ENCODE measurements at places on chromosomes 11 and 22.

DNA sequence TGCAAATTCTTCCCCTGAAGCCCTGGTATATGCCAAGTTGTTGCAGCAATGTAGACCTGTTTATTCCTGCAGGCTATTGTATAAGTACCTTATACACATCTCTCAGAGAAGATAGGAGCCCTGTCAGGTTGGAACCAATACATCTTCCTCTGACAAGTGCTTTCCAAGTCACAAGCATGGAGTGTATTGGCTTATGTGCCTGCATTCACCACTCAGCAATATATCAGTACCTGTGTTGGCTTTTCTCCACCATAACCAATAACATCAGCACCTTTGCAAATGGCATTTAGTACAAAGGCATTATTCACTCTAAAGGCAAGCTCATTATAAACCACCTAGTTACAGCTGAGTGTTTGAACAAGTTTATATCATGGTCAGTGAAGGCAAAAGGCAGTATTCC is 611.7 kb upstream of the CNTN5 start:
- no peak for DNase-seq

GRCh38 chr22:36916034-36916433 is 2.6 kb downstream of the CSF2RB start:
- DNase-seq = no peak

DNA sequence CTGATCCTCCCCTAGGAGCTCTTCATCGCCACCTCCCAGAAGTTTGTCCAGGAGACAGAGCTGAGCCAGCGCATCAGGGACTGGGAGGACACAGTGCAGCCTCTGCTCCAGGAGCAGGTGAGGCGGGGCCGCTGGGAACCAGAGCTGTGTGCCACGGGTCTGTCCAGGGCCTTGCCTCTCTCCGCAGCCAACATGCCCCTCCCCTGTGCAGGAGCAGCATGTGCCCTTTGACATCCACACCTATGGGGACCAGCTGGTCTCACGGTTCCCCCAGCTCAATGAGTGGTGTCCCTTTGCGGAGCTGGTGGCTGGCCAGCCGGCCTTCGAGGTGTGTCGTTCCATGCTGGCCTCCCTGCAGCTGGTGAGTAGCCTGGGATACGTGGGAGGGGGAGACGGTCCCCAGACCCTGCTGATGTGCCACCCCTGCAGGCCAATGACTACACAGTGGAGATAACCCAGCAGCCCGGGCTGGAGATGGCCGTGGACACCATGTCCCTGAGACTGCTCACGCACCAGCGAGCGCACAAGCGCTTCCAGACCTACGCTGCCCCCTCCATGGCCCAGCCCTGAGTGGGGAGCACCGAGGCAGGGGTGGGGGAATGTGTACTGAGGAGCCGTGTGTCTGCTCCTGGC is 2.5 kb downstream of the SCO2 start:
- DNase-seq = no peak

DNA sequence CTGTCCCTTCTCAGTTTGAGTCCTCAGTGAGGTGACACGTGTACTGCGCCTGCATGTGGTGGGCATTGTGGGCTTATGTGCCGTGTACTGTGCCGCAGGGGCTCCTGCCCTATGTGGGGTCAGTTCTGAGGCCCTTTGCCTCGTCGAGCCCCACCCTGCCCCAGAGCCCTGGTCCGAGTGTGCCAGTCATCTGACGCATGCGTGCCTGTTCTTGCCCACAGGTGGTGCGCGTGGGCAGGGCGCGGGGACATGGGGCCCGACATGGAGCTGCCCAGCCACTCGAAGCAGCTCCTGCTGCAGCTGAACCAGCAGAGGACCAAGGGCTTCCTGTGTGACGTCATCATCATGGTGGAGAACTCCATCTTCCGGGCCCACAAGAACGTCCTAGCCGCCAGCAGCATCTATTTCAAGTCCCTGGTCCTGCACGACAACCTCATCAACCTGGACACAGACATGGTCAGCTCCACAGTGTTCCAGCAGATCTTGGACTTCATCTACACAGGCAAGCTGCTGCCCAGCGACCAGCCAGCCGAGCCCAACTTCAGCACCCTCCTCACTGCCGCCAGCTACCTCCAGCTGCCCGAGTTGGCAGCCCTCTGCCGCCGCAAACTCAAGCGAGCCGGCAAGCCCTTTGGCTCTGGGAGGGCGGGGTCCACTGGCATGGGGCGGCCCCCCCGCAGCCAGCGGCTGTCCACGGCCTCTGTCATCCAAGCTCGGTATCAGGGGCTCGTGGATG is 22.3 kb upstream of the TMEM191C start:
- no peak for DNase-seq

GRCh38 chr11:9688716-9689511 is 25.0 kb downstream of the SWAP70 start:
- DNase-seq = no peak

DNA sequence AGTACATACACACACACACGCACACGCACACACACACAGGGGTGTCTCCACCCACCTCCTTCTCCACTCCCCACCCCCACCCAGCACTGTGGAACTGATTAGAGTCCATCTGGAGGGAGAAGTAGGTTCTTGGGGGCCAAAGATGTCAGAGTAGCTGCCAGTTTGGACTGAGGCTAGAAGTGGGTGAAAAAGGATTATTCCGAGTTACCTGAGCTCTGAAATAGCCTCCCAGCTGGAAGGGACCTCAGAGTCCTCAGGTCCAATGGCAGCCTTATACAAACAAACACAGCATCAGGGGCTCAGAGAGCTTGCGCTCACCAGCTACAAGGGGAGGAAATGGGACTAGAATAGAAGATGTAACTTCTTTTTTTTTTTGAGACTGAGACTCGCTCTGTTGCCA is 20.8 kb downstream of the IL10RA start:
- no peak for DNase-seq

- DNase-seq = no peak
Measured at GRCh38 chr11:113387605-113388211, at the start of gene ANKK1. Gene ANKK1 (plus strand): TSS chr11:113387779. CDS start chr11:113387885, 106 bp downstream.

- no peak for DNase-seq
Measured at GRCh38 chr11:2088746-2089535, 50.2 kb downstream of the IGF2 start.

GRCh38 chr11:68014157-68014946 is 4.2 kb downstream of the ALDH3B1 start:
- no peak for DNase-seq

- no peak for DNase-seq
Measured at GRCh38 chr11:132082566-132082965, 712.2 kb downstream of the NTM start.

GRCh38 chr22:20863366-20863765 is 4.6 kb downstream of the SNAP29 start:
- DNase-seq = no peak

DNA sequence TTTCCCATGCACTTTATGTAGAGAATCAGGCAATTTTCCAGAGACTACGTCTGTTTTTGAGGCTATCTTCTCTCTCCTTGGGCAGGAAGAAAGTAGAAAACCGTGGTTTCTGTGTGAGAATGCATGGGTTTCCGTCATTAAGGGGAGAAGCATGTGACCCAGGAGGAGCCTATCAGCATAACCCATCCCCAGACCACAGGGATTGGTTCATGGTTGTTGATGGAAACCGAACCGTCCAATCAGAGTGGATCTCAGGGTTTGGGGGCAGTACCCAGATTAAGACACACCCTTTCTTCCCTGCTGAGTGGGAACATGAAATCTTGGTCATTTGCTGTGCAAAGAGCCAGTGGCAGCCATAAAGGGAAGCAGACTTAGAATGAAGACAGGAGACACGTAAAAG is 517.8 kb downstream of the MN1 start:
- no peak for DNase-seq

DNA sequence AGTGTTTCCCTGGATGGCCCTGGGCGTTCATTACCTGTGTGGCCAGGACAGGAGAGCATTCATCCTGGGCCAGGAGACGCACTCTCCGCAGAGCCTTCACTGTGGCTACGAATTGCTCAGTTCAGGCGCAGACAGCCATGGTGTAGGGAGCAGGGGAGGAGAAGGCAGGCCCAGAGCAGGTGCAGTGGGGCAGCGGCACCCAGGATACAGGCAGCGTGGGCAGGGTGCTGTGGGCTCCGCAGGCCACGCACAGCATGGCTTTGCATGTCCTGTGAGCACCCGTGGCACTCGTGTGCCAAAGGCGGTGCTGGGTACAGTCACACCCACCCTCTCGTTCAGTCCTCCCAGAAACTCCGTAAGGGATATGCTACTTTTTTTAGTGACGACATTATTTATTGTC is 124.2 kb upstream of the B3GAT1 start:
- no peak for DNase-seq

GRCh38 chr11:61579676-61580270 is 1.1 kb downstream of the SYT7 start:
- no peak for DNase-seq

DNA sequence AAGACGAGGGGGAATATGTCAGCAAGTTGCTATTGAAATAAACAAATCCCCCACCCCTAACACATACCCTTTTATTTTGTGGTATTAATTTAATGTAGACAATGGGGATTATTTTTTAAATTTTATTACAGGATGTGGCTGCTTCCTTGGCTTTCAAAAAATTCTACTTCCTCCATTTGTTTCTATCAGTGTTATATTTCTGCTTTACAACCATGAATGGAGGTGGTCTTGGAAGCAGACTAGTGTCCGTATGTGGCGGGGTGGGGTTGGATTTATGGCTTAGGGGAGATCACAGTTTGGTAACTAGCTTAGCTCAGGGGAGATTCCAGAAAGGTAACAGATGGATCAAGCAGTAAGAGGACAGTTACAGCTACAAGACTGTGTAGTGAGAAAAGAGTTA is 39.3 kb upstream of the PICALM start:
- no peak for DNase-seq

DNA sequence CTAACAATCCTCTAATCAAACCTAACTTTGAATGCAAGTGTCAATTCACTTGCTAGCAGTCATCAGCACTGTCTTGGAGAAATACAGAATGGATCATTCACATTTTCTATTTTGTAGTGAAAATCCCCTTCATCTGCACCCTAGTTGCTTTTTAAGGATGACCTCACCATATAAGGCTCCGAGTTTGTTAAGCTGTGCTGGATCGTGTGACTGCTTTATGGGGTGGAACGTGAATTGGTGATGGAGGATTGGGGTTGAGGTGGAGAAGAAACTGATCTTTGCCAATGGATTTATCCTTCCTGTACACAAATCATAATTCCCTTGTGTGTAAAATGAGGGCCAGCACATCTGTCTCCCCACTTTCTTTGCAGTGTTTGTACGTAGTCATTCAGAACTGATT is 85.6 kb upstream of the TBCEL start:
- DNase-seq = no peak

- no peak for DNase-seq
Measured at GRCh38 chr11:35583126-35583525, 35.1 kb upstream of the FJX1 start.

DNA sequence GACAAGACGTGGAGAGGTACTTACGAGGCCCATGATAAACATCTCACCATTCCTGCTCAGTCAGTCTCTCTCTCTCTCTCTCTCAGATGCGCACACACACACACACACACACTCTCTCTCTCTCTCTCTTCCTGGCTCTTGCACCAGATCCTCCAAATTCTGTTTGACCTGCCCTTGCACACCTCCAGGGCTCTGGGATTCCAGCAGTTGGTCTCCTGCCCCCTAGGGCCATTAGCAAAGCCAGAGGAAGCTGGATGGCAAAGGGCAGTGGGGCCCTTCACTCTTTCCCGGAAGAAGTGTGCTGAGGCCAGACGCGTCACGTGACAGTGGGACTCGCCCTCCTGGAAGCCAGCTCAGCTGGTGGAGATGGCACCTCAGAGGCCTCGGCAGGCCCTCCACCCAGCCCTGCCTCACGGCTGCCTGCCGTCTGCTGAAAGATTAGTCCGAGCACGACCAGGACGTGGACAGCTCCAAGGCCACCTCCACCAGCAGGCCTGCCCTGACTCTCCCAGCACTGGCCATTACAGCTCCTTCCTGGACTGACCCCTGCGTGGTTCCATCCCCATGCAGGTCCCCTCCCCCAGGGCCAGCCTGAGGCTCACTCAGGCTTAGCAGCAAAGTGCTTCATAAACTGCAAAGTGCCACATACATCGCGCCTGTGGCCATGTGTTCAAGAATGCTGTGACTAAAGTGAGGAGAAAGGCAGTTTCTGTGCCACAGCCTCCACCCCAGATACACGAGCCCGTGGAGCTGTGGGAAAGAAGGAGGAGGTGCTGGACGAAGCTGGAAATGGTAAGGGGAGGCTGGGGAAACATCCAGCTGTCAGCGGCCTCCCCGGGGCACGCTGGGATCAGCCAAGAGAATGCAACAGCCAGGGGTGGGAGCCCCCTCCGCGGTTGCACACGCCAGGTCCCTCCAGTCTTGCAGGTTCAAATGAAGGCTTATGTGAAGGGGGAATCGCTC is 3.7 kb downstream of the PDGFB start:
- no peak for DNase-seq

DNA sequence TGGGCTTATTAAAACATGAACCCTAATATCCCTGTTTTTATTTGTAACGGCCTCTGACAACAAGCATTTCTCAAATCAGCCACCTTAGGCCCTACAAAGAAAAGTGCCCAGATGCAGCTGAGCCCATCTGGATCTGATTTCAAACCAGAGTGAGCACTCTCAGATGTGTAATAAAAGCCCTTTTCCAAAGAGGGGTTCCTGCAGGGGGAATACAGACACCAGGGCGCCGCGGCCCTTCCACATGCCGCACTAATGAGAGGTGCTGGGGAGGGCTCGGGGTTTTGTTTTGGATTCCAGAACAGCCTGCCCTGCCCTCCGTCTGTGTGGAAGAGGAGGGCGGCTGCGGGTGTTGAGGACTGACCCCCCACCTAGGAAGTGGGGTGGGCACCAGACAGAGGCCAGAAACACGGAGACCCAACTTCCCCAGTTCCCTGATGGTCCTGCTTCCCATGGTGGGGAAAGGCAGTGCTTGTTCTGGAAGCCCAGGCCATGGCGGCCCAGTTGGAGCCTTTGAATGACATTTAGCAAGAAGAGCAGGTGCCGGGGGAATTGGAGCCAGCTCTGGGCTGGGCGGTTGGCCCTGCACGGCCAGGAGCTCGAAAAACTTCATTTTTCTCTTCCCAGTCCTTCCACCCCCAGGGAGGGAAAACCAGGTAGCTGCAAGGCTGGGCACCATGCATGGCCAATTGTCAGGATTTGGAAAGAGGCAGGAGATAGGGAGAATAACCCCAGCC is 63.7 kb downstream of the MACROD1 start:
- no peak for DNase-seq

DNA sequence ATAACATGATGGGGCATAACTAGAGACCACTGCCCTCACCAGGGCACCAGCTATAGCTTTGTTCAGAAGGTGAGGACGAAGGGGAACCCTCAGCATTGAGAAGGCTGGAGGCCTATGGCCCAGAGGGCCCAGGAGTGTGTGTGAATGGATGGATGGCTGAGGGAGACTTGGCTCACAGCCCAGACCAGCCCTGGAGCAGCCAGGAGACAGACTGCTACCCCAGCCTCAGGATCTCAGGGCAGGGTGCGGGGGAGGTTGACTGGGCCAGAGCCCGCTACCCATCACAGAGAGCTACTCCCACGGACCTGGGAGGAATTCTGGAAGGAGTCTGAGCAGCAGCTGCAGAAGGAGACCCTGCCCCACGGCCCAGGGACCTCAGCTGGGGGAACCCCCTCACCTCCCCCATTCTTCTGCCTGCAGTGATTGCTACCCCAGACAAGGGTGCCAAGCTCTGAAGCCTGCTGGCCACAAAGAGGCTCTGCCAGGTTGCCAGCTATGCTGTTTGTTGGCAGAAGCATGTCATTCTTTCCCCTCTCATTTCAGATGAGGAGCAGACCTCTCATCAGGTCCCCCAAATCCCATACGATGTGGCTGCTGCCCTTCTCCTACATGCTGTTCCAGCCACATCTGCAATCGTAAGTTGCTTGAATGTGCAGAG is 5.4 kb upstream of the CSDC2 start:
- no peak for DNase-seq
